NCI-H460 (cell line): ENCODE measurements at places on chromosomes 2 and 18.
A peak's percentile ranks its signal among the peaks of the same experiment; 100 is the strongest.

- DNase-seq: no peak
Measured at GRCh38 chr2:239231231-239232194, 169.3 kb downstream of the HDAC4 start.

DNA sequence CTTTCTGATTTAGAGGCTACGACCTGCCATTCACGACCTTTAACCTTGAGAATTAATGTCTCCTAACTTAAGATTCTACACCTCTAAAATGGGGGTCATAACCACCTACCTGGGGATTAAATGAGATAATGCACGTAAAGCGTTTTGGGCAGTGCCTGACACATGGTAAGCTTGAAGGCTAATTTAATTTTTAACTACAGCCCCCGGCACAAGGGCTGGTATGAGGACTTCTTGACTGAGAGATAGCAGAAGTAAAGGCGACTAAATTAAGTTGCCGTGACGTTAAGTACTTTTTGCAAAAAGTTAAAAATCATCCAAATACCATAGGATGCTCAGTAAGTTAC, 549 bp downstream of the MRPL35 start:
- no peak for DNase-seq

DNA sequence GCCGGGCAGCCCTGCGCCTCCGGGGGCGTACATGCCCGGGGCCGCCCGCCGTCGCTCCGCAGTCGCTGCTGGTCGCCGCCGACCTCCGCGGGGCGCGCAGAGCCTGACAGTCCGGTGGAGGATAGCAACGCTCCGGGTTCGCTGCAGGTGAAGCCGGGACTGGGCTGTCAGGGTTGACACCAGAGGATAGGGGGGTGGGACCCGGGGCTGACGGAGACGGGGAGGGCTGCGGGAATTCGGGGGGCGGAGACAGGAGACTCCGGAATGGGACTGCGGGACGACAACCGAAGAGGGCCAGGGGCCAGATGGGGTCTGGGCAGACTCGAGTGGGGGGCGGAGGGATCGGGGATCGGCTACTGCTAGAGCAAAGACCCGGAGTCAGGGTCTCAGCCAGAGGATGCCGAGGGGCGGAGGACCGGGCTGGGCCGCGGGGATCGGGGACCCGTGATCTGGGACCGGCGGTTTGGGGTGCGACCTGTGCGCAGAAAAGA, 403 bp downstream of the TMEM127 start:
- DNase-seq: no peak

DNA sequence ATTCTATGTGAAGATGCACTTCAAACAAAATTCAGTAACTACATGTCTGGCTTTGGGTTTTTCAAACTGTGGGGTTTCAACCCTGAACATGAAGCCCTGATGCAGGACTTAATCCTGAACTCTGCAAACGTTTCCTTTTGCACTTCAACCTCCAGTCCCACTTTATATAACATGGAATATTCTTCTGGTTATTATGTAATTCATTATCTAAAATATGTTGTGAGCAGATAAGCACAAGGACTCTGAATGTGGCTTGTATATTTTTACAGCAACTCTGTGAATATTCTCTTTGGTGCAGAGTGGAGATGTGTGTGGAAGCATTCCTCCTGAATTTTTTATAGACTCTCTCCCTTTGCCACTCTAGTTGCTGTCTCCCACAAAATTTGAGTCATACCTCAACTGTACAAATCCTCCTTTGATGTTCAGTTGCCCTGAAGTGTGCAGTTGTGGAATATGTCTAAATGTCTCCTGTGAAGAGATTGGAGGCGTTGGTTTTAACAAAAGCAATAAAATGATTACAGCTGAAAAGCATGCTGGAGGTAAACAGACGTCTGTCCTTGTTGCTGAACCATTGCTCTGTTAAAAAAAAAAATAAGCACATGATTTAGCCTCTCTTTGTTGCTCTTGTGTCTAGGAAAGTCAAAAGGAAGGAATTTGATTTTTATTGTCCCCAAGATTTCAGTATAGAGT, 205.1 kb upstream of the NRP2 start:
- DNase-seq: no peak

DNA sequence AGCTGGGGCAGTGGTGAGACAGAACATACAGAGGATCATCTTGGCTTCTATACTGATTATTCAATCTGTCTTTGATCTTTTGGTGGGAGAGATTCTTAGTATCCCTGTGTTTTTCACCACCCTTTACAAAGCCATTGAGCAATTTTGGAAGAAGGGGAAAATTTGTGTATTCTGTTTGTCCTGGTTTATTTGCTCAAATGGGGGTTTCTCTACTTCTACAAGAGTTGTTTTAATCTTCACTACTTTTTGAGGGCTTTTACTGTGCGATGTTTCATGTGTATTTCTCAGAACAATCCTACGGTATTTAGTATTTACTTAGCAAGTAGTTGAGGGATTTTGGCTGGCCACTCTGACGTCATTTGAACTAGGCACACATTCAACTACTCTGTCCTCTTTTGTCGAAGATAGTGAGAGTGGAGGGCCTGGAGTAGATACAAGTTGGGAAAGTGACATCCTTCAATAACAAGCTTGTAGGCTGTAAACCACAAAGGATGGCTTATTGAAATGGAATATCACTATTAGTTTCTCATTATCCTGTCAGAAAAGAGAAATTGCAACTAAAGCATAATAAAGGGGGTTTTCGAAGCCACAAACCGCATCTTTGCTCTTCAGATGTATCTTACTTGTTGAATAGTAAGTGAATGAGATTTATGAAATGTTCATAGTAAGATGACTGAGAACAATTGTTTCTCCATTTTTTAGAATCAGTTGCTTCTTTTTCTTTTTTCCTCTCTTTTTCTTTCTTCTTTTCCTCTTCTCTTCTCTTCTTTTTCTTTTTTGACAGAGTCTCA, 24.8 kb downstream of the FMNL2 start:
- peak; percentile 90 for DNase-seq

- peak; percentile 30 for DNase-seq
Measured at GRCh38 chr2:165114346-165114939, 89.4 kb downstream of the SCN3A start.

DNA sequence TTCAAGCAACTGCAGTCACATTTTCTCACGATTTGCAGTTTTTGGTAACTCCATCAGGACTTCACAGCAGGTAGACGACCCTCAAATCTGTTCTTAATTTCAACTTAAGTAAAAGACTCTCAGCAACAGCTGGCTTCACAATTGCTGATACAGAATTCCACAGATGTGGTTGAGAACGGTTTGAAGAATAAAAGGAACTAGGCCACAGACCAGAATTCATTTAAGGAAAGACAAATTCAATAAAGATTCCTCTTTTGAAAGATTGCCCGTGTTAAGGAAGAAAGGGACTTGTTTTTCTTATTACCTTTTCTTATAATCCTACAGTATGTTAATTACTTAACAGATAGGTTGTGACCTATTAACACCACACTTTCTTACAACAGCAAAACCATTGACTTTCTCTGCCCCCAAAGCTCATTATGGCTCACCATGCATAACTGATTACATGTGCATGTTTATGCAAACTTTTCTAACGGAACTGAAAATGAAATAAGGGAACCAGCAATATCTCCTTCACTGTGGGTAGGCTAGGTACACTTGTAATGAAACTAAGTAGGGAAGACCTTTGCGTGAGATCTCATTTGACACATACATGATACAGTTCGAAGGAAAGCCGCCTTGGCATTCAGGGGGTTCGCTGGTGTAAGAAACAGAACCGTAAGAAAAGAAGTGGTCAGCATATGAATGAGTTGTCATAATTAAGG, 4.7 kb upstream of the ZNF516 start:
- DNase-seq: no peak
